ENCODE measurements at places on chromosomes 12 and 14.

DNA sequence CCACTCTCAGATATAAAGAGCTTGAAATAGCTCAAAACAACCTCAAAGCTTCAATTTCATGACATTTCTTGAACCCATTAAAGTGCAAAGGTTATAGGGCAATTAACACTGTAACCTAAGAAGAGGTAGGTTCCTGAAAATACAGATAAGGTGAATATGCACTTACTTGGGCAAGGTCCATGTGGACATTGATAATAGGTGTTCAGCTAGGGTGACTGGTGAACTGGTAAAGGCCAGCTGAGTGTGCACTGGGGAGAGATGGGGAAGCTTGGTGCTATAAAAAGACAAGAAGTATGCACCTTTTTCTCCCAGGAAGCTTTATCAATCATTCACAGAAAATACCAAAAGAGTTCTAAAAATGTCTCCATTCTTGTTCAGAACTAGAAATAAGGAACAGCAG lies 418.6 kb downstream of the SLC16A7 start:
- DNase-seq, result no peak

DNA sequence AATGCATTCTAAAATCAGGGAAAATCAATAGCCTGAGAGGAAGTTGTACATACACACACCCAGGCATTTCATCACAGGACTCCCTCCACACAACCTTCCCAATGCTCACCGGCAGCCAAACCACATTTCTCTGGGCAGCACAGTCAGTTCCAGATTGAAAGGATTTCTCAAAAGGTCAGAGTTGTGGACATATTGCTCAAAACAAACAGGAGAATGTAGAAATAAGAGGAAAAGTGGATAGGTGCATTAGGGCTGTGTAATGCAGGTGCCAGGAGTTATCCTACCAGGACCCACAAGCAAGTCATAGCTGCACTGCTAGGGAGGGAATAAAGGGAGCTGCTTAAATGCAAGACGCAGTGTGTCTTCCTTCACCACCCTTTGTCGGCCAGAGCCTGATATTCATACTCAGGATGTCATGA lies 62.9 kb downstream of the GCH1 start:
- no peak for DNase-seq

DNA sequence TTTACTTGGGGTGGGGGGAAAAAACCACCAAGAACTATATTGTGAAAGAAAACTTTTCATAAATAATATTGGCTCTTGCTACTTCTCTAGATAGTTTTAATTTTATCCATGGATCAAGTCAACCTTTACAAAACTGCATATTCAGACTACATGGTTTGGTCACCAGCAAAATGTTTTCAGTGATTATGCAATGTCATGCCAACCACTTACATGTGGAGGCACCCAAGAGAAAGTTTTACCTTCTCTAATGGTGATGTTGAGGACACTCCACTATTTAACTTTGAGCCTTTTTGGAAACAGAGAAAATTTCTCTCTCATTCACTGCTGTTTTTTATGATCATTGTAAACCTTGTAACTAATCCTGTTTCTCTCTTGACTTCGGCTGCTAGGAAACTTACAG lies 21.6 kb downstream of the PLCZ1 start:
- DNase-seq, result no peak

DNA sequence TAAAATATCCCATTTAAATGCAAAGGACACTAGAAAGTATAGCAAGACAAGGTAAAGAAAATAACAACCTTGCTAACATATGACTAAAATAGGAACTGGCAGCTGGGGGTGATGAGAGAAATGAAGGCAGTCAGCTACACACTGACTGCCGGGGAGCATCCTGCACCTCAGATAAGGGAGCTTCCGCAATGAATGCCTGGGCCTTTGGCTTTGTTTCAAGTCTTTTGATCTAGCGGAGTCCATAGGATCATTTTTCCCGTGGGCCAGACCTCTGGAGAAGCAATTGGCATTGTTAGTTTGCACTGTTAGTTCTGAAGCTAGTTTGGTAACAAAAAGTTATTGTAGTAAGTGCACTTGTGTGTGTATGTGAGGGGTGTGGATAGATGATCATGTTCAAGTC lies 639.9 kb downstream of the DIO2 start:
- no peak for DNase-seq

- DNase-seq, result no peak
These were observed 51.4 kb downstream of the KIF26A start for GRCh38 chr14:104189629-104190335.

- no peak for DNase-seq
These were observed 43.9 kb downstream of the IL31 start for GRCh38 chr12:122130150-122130549.

GRCh38 chr14:82419933-82420332 lies 886.3 kb upstream of the SEL1L start:
- no peak for DNase-seq

- peak; percentile 54 for DNase-seq
These were observed 255.4 kb downstream of the DAD1 start for GRCh38 chr14:22333422-22334274.

DNA sequence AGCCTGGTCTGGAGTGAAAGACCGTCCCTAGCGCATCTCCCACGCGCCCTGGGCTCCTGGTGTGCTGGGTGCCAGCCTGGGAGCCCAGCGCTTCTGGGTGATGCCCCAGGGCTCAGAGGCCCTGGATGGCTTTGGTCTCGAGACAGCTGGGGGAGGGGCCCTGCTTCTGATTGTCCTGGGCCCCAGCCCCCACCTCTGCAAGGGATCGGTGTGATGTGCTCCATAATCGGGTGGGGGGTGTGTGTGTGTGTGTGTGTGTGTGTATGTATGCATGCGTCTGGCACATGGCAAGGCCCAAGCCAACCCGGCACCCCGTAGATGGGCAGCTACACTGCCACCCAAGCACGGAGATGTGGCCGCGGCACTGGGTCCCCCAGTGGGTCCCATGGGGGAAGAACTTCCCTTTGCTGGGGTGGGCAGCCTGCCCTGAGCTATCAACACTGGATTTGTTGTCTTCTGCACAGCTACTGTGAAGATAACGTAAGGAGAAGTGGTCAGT lies 3.1 kb downstream of the ZBTB42 start:
- no peak for DNase-seq

DNA sequence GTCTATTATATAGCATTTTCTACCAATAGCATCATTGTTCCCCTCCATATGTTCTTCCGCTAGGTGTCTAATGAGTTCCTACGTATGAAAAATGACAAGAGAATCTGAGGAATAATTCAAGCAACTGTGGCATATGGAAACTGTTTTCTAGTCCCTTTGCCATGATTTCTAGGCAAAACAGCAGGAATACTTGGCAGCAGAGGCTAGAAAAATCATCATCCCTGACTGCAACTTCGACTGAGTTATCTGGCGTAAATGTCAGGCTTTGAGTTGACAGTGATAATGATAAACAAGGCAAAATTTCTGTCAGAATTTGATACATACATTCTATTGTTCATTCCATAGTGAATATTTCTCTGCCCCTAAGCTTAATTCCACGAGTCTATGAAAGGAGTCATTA lies 572.8 kb upstream of the USP15 start:
- DNase-seq, result no peak

DNA sequence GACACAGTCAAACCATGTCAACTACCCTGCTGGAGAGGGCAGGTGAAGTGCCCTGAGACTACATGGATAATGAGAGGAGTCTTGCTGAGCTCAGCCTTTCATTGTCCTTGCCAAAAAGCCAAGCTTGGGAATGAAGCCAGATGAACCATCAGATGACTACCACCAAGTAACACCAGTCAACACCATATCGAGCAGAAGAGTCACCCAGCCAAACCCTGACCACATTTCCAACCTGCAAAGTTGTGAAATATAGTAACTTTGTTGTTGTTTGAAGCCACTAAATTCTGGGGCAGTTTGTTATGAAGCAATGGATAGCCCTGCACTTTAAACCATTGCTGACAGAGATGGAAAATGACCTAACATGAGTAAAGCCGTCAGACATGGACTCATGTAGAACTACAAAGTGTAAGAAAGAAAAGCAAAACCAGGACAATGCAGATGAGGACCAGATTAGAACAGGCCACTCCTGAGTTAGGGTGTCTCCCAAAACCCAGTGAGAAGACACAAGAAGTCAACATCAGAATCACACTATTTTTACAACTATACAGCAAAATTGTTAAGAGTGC lies 12.5 kb upstream of the CRADD start:
- no peak for DNase-seq

GRCh38 chr12:68189821-68190242 lies 30.3 kb upstream of the IFNG start:
- DNase-seq, result no peak

- no peak for DNase-seq
These were observed 109.0 kb upstream of the AMIGO2 start for GRCh38 chr12:47188576-47189441.

DNA sequence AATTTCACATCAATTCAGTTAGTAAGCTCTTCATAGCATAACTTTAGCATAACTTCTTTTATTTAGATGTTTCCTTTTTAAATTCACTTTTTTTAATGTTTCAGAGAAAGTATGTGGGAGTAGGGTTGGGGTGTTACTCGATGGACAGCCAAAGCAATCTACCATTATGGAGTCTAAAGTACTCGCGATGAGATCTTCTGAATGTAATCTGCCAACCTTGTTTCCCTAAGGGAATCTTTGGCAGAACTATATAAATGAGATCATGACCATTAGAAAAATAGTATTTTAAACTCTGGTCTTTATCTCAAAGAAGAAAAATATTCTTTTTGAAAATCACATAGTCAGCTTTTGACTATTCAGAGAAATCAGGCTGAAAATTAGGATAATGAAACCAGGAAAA lies 103.9 kb downstream of the BBS10 start:
- DNase-seq, result no peak

DNA sequence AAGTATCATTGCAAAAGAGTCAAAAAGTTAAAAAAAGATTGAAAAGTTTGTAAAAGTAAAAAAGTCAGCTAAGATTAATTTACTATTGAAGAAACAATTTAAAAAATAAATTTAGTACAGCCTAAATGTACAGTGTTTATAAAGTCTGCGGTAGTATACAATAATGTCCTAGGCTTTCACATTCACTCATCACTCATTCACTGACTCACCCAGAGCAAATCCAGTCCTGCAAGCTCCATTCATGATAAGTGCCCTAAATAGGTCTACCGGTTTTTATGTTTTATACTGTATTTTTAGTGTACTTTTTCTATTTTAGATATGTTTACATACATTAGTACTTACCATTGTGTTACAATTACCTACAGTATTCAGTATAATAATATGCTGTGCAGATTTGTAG lies 43.9 kb upstream of the ABCC9 start:
- no peak for DNase-seq

DNA sequence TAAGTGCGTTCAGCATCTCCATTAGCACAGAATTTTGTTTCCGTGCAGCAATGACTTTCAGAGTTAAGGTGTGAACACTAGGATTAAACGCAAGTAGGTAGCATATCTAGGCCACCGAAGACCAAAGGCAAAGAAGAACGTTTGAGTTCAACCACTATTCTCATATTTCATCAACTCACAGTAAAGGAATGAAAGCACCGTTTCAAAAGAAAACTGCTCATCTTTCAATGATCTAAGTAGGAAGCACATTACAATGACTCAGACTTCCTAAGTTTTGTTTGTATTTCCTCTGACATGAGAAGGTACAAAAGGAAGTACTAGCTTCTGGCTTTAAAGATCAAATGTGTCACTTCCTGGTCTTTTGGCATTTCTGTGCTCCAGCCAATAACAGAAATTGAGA lies 57.6 kb downstream of the ACADS start:
- peak; percentile 53 for DNase-seq
